ENCODE measurements at places on chromosomes 7 and 10.

- DNase-seq = no peak
These were observed 113.7 kb downstream of the CDK14 start for GRCh38 chr7:90709501-90710465.

- DNase-seq = no peak
These were observed 18.4 kb downstream of the ZNF775 start for GRCh38 chr7:150397346-150398107.

GRCh38 chr10:88974012-88974411 is 16.6 kb upstream of the FAS start:
- no peak for DNase-seq

DNA sequence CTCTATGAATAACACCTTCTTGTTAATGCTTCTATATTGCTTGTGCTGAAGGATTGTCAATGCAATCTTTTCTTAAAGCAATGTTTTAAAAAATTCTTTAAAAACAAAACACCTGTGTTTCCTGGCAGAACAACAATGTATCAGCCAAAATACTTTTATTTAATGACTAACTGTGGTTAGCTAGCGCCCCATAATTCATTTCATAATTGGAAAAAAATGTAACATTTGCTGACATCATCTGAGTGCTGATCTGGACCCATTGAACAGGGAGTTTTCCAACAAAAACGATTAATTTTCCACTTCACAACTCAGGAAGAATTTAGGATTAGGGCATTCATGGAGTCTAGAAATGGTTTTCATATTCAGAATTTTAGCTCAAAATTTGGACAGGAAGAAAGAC is 137.6 kb upstream of the CDK6 start:
- DNase-seq = no peak

DNA sequence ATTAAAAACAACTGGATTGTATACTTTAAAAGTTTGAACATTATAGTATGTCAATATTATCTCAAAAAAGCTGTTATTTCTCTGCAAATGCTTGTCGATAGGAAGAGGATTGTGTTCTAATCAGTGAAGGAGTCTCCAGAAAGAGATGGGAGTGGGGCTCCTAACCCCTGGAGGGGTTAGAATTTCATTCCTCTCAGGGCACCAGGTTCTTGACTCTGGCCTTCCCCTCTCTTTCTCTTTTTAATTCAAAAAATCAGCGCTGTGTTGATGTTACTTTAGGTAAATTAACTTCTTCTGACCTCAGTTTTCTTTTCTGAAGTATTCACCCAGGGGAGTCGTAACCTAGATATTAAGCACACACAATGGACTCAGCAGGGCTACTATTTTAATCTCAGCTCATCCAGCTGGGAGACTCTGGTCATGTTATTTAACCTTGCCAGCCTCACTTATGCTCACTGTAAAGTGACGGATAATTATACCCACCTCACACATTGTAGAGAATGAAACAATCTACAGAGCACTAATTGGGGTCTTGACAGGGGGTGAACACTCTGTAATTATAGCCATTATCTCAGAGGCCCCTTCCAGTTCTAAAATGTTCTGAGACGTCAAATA is 59.4 kb downstream of the GCC1 start:
- no peak for DNase-seq
